ENCODE measurements at places on chromosomes 3 and 15.
A peak's percentile ranks its signal among the peaks of the same experiment; 100 is the strongest.

GRCh38 chr3:100875239-100875638 lies 118.0 kb downstream of the ABI3BP start:
- no peaks in the 10 kb centered on the region for H3K27me3 ChIP-seq
- H3K4me1 ChIP-seq, result no peaks in the 10 kb centered on the region
- H3K36me3 ChIP-seq, result no peaks in the 10 kb centered on the region

DNA sequence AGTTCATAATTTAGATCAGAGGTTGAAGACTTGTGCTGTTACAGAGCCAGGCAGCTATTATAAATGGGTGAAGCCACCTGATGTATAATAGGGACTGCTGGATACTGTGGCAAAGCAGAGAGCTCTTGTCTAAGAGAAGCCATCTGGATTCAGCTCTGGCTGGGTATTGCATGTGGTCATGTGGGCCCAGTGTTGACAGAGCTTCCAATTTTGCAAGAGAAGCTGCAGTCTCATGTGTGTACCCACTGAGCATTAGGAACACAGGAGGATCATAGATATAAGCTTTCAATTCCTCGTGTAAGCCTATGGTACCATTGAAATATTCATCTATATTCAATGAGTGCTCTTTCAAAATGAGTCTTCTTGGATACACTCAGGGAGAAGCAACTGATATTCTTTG lies 303.9 kb upstream of the SLCO3A1 start:
- no peak overlapping the region for H3K4me3 ChIP-seq
- H3K27me3 ChIP-seq, result no peaks in the 10 kb centered on the region
- H3K27ac ChIP-seq, result no peak overlapping the region
- H3K36me3 ChIP-seq, result no peaks in the 10 kb centered on the region

DNA sequence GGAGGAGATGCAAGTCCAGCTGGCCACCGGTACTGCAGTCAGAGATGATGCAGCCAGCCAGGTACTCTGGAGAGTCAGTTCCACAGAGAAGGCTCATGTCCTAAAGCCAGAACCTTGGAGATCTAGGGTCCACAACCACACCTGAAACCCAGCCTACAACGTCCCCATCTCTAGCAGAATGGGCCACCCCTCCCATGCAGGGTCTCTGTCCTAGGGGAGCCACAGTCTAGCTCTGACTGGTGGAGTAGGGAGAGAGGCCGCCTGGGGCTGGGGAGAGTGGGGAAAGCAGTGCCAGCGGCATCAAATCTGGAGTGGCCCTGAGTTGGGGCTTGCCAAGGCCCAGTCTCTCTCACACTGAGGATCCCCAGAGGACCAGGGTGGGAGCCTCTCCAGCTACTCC lies 43.5 kb downstream of the PTH1R start:
- H3K27me3 ChIP-seq, result no peaks in the 10 kb centered on the region
- no peak for DNase-seq
- H3K4me1 ChIP-seq, result peaks cover 34% of the 10 kb centered on the region
- no peak overlapping the region for H3K4me3 ChIP-seq

GRCh38 chr3:29903600-29903999 lies 622.7 kb downstream of the RBMS3 start:
- H3K27ac ChIP-seq, result no peak overlapping the region
- H3K4me1 ChIP-seq, result no peaks in the 10 kb centered on the region
- no peak overlapping the region for H3K4me3 ChIP-seq
- no peak for DNase-seq
- no peaks in the 10 kb centered on the region for H3K27me3 ChIP-seq

- no peaks in the 10 kb centered on the region for H3K36me3 ChIP-seq
- peaks cover 4% of the 10 kb centered on the region for H3K4me1 ChIP-seq
- no peak overlapping the region for H3K27ac ChIP-seq
- H3K4me3 ChIP-seq, result no peak overlapping the region
- no peak for DNase-seq
Observed at GRCh38 chr3:33791477-33792166, 6.8 kb upstream of the PDCD6IP start.

DNA sequence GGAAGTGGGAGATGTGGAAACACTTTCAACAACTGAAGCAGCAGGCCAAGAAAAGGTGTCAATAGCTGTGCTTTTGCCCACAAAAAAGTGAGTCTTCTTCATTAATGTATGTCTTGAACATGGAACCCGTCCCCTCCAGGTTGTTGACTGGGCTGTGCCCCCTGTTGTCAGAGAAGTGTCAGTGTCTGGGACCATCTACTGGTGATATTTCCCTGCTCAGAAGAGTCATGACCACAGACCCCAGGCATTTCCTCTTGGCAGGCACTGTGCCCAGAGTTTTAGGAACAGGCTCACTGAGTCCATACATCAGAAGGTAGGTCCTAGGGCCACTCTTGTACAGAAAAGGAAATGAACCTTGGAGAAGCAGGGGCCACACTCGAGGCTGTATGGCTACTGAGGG lies 54.8 kb upstream of the LARS2 start:
- H3K4me3 ChIP-seq, result no peak overlapping the region
- no peak for DNase-seq
- no peaks in the 10 kb centered on the region for H3K4me1 ChIP-seq
- H3K27me3 ChIP-seq, result no peaks in the 10 kb centered on the region
- no peak overlapping the region for H3K27ac ChIP-seq
- H3K36me3 ChIP-seq, result no peaks in the 10 kb centered on the region

- no peaks in the 10 kb centered on the region for H3K4me1 ChIP-seq
- no peak overlapping the region for H3K27ac ChIP-seq
- no peaks in the 10 kb centered on the region for H3K36me3 ChIP-seq
- DNase-seq, result no peak
- H3K27me3 ChIP-seq, result no peaks in the 10 kb centered on the region
Observed at GRCh38 chr3:173916799-173917198, 519.3 kb downstream of the NLGN1 start.

GRCh38 chr3:45798034-45798433 lies 1.7 kb upstream of the SLC6A20 start:
- peaks cover 26% of the 10 kb centered on the region for H3K27me3 ChIP-seq
- peaks cover 13% of the 10 kb centered on the region for H3K4me1 ChIP-seq
- no peak overlapping the region for H3K27ac ChIP-seq
- no peak for DNase-seq
- no peaks in the 10 kb centered on the region for H3K36me3 ChIP-seq

- peak; percentile 48 for DNase-seq
- no peak overlapping the region for H3K27ac ChIP-seq
- H3K4me3 ChIP-seq, result no peak overlapping the region
- H3K36me3 ChIP-seq, result no peaks in the 10 kb centered on the region
- peaks cover 7% of the 10 kb centered on the region for H3K4me1 ChIP-seq
Observed at GRCh38 chr3:114155370-114155821, 23.5 kb downstream of the DRD3 start.

DNA sequence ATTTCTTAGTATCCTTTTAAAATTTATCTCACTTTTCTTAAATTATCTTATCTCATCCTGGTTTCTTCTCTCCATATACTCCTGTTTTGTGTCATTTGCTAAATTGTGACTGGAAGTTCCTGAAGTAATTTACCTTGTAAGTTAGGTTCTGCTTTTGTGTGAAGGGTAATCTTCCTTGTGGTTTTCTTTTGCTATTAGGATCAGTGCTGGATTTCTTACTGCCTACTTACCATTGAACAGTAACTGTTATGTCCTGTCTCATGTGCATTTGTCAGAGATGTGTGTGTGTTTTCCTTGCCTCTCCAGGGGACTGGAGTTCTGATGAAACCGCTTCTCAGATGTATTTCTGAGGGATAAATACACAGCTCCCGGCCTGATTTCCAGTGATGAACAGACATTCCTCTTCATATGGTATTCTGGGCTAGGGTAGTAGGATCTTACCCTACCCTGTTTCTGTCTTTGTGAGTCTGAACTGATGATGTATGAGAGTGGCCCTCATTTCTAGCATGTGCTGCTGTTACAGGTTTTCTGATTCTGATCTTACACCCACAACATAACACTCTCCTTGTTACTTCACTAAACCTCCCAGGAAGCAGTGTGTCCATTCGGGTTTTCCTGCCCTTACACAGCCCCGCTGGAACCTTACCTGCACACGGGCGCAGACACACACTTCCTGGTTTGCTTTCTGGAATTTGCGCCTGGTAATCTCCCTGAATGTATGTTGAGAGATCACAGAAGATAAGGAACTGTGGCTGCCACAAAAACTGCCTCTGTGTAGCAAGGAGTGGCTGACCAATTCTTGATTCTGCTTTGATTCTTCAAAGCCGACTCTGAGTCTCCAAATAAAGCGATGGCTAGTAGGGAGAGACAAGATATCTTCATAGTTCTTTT lies 14.7 kb downstream of the PAK2 start:
- H3K27ac ChIP-seq, result no peak overlapping the region
- H3K4me3 ChIP-seq, result no peak overlapping the region
- DNase-seq, result no peak
- peaks cover 6% of the 10 kb centered on the region for H3K4me1 ChIP-seq
- H3K36me3 ChIP-seq, result peaks cover 5% of the 10 kb centered on the region

GRCh38 chr3:60102154-60102553 lies 1052.3 kb upstream of the CFAP20DC start:
- H3K27me3 ChIP-seq, result no peaks in the 10 kb centered on the region
- no peaks in the 10 kb centered on the region for H3K4me1 ChIP-seq
- no peak overlapping the region for H3K4me3 ChIP-seq

DNA sequence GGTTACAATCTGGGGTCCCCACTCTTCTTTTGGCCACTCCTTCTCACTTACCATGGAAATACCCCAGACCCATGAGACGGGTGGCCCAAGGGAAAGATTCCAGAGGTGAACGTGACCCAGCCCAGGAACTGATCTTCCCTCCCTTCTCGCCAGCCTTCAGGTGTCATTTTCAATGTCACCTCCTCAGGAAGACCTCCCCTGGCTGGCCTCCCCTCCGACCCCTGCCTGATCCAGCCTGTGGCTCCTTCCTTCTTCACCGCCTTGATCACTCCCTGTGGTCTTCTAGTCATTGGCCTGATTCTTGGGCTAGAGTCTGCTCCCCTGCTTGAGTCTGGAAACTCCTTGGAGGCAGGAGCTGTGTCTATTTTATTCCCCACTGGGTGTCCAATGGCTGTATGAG lies 146.1 kb downstream of the SMAD6 start:
- no peaks in the 10 kb centered on the region for H3K36me3 ChIP-seq
- peaks cover 4% of the 10 kb centered on the region for H3K27me3 ChIP-seq

DNA sequence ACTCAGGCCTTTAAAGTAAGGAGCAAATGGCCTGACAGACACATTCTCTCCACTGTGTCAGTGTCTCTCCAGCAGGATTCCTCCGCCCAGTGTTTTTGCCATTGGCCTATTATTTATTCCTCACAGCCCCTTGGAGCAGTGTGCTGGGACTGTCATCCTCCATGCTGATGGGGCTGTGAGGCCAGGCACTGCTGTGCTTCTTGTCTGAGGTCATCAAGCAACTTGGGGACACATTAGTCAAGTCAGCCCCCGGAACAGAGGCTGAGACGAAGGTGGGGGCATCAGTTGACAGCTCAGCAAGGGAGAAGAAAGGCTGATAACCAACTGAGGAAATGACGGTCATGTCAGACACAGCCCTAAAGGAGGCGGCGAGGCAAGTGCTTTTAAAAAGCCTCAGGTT lies 67.4 kb downstream of the XXYLT1 start:
- peaks cover 26% of the 10 kb centered on the region for H3K4me1 ChIP-seq
- DNase-seq, result peak; percentile 39
- no peak overlapping the region for H3K4me3 ChIP-seq
- H3K27me3 ChIP-seq, result no peaks in the 10 kb centered on the region
- peak overlapping the region; percentile 74 for H3K27ac ChIP-seq

- H3K27ac ChIP-seq, result peak overlapping the region; percentile 51
- H3K36me3 ChIP-seq, result peaks cover 19% of the 10 kb centered on the region
- peaks cover 8% of the 10 kb centered on the region for H3K4me1 ChIP-seq
- H3K27me3 ChIP-seq, result no peaks in the 10 kb centered on the region
- DNase-seq, result no peak
- no peak overlapping the region for H3K4me3 ChIP-seq
Observed at GRCh38 chr3:71031181-71031580, 552.3 kb downstream of the FOXP1 start.

DNA sequence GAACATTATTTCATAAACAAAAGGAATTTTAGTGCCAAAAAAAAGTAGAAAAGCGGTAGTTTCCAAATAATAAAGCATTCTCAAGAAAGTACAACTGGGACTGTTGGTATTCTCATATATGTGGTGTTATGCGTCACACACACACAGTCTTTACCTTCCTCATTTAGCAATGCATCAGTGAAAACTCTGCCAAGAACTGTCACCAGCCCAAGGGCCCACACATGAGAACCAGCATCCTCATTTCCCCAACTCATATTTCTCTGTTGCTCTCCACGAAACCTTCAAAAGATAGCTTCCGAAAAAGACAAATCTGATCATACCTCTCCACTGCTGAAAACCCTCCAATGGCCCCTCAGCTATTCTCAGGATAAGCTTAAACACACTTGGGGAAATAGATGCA lies 150.7 kb downstream of the CADPS start:
- no peak for DNase-seq
- H3K4me1 ChIP-seq, result no peaks in the 10 kb centered on the region
- H3K36me3 ChIP-seq, result no peaks in the 10 kb centered on the region
- H3K27me3 ChIP-seq, result no peaks in the 10 kb centered on the region

GRCh38 chr3:171654809-171655208 lies 155.5 kb downstream of the PLD1 start:
- no peak overlapping the region for H3K27ac ChIP-seq
- no peaks in the 10 kb centered on the region for H3K27me3 ChIP-seq
- no peaks in the 10 kb centered on the region for H3K36me3 ChIP-seq
- DNase-seq, result no peak

- no peak for DNase-seq
- no peak overlapping the region for H3K27ac ChIP-seq
- no peak overlapping the region for H3K4me3 ChIP-seq
Observed at GRCh38 chr3:187639927-187640568, 30.1 kb downstream of the SST start.

DNA sequence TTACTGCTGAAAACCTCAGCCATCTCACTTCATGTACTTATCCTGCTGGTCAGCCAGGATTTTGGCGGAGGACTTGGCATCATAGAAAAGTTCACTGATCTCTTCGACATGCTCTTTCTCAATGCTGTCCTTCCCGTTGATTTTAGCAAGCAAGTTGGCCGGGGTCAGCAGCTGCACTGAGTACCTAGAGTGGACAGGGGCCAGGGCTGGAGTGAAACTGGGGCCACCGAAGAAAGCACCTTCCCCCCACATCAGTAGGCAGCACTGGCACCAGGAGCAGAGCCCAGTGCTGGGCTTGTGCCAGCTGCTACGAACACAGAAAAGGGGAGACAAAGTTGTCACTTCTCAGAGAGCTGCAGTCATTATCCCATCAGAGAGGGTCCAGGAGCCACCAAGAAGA lies 29.0 kb downstream of the SEC61A1 start:
- H3K4me1 ChIP-seq, result peaks cover 12% of the 10 kb centered on the region
- peaks cover 4% of the 10 kb centered on the region for H3K27me3 ChIP-seq
- no peak for DNase-seq
- H3K27ac ChIP-seq, result no peak overlapping the region
- peaks cover 28% of the 10 kb centered on the region for H3K36me3 ChIP-seq

DNA sequence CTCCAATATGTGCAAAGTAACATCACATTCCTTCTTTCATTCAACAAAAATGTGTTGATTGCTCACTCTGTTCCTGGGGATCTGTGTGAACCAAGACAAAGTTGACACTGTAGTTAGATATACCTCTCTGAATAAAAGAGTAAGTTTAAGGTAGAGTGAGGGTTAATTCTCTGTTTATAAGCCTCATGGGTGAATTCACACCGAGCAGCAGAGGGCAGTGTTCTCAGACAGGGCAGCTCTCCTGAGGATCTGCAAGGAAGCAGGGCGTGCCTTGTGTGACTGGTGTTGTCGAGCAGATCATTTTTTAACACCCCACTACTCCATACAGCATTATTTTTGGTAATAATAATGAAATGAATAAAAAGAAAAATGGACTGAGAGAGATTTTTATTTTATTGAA lies 34.4 kb downstream of the PAQR9 start:
- no peaks in the 10 kb centered on the region for H3K27me3 ChIP-seq
- H3K4me3 ChIP-seq, result no peak overlapping the region
- H3K27ac ChIP-seq, result no peak overlapping the region
- H3K4me1 ChIP-seq, result no peaks in the 10 kb centered on the region
- H3K36me3 ChIP-seq, result no peaks in the 10 kb centered on the region

Data from natural killer cell (primary cell).